ENCODE measurements at places on chromosomes 7 and 10.

- no peak for DNase-seq
These were observed 129.3 kb downstream of the GLI3 start for GRCh38 chr7:42107484-42108240.

DNA sequence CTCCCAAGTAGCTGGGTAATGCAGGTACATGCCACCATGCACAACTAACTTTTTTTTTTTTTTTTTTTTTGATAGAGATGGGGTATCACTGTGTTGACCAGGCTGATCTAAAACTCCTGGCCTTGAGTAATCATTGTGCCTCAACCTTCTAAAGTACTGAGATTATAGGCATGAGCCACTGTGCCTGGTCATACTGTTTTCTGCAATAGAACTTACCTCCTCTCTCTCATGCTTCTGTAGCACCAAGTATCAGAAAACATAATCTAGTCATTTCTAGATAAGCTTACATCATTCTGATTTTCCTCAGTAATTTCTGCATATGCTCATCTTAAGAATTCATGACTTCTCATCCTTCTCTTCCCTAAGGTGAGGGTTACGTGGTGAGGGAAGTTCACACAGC lies 210.0 kb downstream of the IMMP2L start:
- DNase-seq = no peak

DNA sequence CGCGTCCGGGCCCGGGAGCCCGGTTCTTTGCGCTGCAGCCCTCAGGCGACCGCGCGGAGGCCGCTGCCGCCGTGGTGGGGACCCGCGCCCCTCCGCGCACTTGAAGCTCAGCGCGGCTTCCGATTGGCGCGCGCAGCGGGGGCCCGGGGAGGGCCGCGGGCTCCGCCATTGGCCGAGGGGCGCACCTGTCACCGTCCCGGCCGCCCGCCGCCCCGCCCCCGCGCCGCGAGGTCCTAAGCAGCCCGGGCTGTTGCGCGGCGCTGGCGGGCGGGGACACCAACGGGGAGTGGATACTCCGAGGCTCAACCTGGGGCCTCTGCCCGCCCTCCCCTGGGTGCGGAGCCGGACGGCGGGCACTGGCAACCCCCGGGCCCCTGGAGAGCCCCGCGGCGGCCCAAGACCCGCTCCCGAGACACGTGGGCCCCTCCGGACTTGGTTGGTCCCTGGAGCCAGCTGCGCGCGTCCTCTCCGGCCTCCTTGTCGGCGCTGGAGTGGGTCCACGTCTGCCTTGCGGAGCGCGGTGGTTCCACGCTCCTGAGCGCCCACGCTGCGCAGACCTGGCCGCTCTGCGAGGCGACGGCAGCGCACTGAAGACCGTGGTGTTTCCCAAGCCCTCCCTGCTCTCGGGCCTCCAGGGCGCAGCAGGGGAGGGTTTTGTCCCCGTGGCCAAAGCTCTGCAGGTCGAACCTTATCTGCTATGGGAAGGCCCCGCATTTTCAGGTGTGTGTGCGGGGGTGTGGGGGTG lies at the start of gene MNX1:
MNX1 (minus strand) TSS at position 76 of the 745 bp plus-strand sequence. CDS start 313 bp downstream, outside the sequence.
- DNase-seq = peak; percentile 23

- DNase-seq = no peak
These were observed 174.2 kb downstream of the PTN start for GRCh38 chr7:137169282-137169698.

DNA sequence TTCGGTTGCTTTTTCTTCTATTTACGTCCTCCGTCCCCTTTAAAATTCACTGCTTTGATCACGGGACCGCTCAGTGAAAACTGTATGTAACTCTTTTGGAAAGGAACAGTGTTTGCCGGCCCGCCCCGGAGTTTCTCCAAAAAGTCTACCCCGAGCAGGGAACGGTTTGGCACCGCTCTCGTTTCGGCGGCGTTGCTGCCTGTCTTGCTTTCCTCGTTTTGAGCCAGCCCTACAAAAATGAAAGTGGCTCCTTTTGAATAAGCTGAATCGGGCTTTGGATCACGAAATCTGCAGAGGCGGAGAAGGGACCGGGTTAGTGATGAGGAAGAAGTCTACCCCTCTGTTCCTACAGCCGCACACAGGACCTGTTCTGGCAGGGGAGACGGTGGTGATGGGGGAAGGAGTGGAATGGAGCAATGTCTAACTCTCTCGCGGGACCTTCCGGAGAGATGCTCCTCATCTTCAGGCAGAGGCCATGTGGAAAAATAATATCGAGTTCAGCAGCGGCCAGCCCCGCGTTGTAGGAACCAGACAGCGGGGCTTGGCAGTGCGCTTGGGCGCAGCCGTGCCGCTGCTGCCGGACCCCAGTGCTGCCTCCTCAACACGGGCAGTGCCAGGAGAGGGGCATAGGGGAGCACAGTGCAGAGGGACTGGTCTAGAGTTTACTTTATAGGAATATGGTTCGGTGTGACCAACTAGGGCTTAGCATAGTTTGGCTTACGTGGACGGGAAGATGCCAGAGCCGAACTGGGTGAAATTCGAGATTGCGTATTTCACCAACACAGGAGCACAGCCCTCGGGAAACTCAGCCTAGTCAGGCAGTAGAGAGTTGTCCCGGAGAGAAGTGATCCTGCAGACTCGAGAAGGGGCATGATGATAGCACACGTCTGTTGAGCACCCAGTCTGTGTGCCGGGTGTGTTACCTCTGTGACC lies 1.4 kb downstream of the HTRA1 start:
- no peak for DNase-seq

- no peak for DNase-seq
These were observed 82.6 kb upstream of the PRKG1 start for GRCh38 chr10:50991456-50992355.

DNA sequence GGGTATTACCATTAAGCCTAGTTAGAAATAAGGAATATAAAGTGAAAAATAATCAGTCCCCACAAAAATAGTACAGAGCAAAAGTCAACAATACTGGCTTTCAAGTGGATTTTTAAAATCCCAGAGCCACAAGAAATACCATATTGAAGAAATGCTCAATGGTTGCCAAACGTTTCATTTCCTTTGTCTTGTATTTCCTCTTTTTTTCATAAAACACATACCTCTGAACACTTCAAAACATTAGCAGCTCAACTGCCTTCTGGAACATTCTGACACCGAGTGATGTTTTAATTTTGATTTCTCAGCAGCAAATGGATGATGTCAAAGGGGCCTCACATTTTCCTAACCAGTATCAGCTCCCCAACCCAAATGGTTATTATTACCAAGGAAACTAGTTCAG lies 10.5 kb downstream of the NOD1 start:
- DNase-seq = no peak

DNA sequence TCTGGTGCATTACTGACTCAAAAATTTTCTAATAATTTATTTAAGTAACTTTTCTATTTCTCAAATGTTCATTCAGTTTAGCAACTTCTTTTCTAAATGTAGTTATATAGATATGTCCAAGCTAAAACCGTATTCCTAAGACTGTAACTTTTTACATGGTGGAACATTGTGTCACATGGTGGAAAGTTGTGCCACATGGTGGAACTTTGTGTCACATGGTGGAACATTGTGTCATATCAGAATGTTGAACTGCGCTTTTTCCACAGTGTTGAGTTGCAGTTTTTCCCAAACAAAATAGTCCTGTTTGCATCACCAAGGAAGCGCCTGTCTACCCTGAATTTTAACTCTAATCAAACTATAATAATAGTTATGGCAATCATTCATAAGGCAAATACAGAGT lies 109.3 kb downstream of the ANKRD30A start:
- DNase-seq = no peak

DNA sequence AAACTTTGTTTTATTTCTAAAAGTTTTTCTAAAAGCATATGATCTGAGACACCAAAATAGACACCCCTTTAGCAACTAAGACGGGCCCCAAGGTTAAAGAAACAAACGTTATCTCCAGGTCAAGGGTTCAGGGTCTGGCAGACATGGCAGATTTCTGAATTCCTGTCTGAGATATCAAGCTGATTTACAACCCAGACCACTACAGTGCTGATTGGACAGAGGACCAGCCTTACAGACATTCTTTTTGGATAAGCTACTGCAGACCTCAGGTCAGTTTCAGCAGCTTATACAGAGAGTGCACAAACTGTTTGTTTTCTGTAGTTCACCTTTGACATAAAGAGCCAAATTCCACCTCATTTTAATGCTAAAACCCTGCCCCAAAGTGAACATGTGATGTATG lies 34.8 kb downstream of the SVOPL start:
- DNase-seq = no peak

DNA sequence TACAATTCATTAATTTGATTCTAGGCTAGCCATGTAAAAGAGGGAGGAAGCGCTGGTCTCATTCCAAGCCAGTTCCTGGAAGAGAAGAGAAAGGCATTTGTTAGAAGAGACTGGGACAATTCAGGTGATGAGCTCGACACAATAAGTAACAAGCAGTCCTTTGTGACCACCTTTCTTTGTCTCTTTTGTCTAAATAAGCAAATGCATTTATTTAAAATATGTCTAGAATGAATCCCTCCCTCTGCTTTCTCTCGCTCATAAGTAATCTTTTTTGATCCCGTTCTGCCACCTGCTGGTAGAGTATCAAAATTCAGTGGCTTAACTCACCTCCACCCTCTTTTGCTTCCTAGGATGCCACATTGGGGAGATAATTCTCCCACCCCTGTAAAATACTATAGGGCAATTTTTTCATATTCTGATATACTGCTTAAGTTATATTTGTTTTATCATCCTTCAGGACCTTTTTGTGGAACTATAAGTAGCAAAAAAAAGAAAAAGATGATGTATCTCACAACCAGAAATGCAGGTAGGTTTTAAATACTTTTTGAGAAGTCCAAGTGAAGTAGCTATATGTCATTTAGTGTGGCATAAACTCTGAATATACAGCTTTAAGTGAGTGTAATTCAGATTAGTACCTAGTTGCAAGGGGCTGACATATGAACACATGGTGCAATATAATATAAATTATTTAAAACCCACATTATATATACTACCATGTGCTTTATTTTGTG lies 91.5 kb downstream of the GSDME start:
- DNase-seq = peak; percentile 28

DNA sequence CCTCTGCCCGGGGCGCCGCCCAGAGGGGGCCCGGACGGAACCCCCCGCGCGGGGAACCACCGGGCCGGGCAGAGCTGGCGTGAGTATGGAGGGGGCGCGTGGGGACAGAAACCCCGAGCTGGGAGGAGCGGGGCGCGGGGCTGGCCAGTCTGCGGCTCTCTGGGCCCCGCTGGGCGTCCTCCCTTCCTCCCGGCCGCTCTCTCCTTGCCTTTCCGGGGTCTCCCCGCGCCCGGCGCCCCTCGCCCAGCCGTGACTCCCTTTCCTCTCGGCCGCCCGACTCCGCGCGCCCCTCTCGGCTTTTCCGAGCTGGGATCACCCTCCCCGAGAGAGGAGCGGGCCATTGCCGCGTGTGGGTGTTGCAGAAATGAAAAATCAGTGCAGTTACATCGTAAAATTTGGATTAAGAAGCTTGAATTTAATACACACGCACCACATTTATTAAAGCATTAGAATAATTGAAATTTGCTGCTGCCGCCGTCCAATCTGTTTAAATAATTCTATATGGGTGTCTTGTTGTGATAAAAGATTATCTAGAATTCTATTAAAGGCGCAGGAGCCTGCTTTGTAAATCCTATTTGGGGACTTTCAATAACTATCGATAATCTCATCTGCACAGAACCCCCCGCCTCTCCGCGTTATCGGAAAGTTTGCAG lies 9.1 kb downstream of the UNCX start:
- no peak for DNase-seq

DNA sequence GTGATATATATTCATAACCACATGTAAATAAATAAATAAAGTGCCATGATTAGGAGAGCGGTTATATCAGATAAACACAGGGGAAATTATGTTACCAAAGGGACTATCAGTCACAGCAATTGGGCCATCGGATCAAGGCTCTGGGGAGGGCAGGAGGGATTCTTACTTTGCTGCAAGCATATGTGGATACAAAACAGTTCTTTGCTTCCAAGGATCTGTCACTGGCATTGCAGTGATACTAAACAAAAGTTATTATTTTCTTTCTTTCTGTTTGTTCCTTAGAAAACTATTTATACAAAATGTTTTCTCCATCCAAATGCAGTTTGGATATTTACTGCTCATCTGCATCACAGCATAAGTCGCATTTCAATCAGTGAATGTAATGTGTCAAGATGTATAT lies 188.4 kb upstream of the MGMT start:
- DNase-seq = no peak

DNA sequence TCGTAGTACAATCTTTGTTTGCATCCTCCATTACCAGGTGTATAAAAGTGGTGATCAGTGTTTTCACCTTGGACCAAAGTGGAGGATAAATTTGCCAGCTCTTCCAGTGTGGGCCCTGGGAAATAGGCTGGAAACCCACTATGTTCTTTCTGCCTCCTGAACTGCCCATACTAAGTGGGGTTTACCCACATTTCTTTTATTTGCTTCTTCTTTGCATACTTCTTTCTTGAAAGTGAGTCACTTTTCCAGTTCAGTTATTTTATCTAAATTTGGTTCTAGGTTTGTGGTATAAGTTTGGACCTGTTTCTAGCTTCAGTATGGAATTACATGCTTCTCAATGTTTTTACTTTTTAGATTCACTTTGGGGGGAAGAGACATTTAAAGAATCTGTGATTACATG lies 126.2 kb upstream of the ACBD5 start:
- DNase-seq = no peak

- no peak for DNase-seq
These were observed 7.0 kb upstream of the EVX1 start for GRCh38 chr7:27235387-27236311.

DNA sequence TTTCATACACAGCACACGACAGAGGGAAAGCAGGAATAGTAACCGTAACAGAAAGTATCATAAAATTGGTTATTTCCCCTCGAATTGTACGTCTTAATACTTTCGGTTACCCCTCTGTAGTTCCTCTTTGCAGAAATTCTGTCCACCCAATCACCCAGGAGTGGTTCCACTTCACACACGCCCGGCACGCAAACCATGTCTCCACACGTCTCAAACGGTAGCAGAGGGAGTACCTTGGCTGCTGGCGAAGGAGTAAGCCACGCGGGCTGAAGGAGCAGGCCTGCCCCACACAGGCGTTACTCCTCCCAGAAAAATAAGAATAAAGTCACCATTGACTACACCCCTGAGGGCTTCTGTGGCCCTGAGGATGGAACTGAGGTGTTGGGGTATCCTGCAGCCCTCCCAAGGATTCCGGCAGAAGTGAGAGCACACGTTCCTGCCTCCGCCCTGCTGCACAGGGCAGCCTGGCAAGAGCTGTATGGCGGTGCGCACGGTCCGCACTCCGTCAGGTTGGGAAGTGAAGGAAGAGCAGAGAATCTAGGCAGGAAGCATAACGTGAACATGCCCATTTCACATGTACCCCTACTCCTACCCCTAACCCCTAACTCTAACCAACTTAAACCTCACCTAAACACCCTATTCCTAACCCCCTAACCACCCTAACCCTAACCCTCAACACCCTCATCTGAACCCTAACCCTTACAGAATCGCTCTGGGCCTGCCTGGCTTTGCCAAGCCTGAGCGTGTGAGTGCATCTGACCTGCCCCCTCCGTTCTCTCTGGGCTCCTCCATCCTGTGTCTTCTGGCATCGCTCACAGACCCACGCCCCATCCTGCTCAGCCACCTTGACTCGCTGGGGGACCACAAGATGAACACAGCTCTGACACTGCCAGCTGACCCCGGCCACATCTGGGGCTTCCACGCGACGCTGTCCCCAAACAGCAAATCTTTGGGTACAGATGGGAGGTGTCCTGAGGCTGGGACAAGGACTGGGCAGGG lies 18.2 kb downstream of the GPR146 start:
- DNase-seq = no peak

GRCh38 chr10:65943451-65943850 lies 982.4 kb upstream of the LRRTM3 start:
- DNase-seq = no peak

GRCh38 chr10:87658858-87659555 lies 671 bp upstream of the PAPSS2 start:
- DNase-seq = no peak
